ENCODE measurements at places on chromosomes 7 and 10.

- no peak for DNase-seq
Measured at GRCh38 chr10:93652857-93653256, 40.5 kb downstream of the PDE6C start.

- no peak for DNase-seq
Measured at GRCh38 chr10:3869036-3869435, 84.0 kb upstream of the KLF6 start.

DNA sequence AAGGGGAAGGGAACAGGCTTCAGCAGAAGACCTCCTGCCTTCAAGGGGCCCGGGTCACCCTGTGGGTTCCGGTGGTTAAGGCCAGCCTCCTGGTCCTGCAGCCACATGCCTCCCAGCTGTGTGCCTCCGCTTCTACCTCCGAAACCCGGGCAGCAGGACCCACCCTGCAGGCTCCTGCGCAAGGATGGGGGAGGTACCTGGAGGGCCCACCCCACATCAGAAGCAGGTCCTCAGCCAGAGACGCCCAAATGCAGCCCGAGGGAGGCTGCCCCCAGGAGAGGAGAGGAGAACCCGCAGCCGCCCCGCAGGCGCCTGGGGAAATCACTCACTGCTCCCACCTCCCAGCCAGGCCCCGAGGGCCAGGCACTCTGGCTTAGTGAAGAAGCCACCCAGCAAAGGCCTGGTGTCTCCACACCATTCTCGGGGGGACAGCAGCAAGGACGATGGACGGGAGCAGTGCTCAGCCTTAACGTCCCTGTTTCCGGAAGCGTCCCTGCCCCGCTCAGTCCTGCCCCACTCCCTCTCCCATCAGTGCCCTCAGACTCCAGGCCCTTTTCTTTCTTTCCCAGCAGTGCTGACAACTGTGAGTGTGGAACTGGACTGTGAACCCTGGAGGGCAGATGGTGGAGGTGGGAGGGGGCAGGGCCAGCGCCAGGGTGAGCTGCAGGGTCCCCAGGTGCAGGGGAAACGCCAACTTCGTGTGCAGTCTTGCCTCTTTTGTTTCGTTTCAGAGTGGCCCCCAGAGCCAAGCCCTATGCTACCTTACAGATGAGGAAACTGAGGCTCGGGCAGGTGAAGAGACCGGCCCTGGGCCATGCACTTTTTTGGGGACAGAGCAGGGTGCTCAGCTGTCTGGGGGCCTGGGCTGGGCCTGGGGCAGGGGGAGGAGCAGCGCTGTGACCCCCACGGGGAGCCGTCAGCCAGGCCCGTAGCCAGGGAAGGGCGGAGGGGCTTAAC lies 138.0 kb downstream of the FAM53B start:
- DNase-seq: no peak

- no peak for DNase-seq
Measured at GRCh38 chr10:86366902-86367151, 232 bp upstream of the GRID1 start.

DNA sequence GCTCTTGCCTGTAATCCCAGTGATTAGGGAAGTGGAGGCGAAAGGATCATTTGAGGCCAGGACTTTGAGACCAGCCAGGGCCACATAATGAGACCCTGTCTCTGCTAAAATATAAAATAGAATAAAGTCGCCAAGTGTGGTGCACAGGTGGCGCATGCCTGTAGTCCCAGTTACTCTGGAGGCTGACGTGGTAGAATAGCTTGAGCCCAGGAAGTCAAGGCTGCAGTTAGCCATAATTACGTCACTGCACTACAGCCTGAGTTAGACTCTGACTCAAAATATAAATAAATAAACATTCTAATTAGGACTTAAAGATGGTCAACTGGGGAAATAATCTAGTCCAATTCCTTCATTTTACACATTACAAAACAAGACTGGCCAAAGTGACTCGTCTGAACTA lies 768 bp downstream of the CHCHD2 start:
- no peak for DNase-seq

DNA sequence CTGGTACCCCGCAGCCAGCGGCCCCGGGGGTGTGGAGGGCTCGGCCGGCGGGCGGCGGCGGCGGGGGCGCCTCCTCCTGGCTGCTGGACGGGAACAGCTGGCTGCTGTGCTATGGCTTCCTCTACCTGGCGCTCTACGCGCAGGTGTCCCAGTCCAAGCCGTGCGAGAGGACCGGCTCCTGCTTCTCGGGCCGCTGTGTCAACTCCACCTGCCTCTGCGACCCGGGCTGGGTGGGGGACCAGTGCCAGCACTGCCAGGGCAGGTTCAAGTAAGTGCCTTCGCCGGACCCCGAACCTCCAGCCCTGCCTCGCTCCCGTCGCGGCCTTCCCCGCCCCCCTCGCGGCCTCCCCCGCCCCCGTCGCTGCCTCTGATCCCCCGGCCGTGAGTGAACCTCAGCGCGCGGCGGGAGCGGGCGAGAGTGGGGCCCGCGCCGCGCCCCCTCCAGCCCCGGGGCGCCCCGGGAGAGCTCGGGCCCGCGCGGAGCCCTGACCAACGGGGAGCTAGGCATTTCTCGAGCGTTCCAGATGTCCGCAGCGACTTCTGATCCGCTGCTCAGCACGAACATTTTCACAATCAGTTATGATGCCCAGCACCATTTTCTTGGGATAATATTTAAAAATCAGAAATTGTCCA lies 727 bp downstream of the ATRNL1 start:
- peak; percentile 20 for DNase-seq

GRCh38 chr7:50205011-50205410 lies 99.5 kb upstream of the IKZF1 start:
- no peak for DNase-seq

- no peak for DNase-seq
Measured at GRCh38 chr7:86975449-86975848, 84.0 kb downstream of the ELAPOR2 start.

DNA sequence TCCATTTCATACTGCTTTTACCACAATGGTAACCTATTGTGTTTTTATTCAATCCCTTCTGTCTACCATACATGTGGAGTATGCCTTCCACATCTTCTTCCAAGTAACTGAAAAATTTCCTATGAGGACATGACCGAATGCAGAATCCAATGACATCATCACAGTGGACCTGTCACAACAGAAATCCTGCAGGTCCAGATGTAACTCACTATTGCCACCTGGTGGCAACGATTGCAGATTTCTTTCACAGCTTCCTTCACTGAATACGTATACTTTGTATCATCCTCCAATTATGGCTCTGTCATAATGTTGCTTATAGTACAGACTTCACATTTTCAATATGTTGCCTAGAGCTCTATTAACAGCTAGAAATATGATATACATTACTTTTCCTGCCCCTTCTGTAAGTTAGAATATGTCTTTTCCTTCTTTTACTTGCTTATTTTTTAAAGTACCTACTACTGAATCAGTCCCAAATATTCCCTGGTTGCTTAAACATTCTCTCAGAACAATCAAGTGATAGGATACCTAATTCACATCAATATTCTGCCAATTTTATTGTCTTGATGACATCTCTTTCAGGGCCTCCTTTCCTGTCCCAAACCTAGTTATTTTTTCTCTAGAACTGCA lies 45.4 kb downstream of the SLC13A1 start:
- peak; percentile 86 for DNase-seq

GRCh38 chr7:92656121-92656520 lies 65.9 kb upstream of the FAM133B start:
- no peak for DNase-seq

GRCh38 chr7:142535123-142535779 lies 214.0 kb upstream of the PRSS1 start:
- peak; percentile 63 for DNase-seq

DNA sequence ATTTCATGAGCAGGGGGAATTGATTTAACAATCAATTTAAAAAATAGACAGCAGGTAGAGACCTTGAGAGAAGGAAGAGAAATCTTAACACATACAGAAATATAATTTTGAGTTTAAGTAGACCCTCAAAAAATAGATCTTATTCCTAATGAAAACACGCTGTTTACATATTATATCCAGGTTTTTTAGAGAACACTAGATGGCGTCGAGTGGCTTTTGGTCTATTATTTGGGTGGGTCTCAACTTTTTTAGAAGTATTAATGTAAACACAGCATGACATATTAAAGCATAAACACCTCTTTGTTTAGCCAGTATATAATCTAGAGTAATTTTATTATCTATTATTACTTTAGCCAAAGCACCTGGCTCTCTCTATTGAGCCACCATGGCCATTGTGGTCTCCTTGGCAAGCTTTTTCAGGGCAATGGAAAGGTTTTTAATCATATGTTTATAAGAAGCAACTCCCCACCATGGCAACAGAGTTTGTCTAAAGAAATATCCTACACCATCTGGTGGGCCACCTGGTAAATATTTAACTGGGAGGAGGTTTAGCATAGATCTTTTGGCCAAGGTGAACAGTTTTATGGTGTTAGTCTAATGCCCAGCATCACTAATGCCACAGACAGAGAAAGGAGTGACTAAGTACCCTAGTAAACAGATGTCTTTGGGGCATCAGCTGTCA lies 59.7 kb upstream of the PRSS1 start:
- DNase-seq: no peak

DNA sequence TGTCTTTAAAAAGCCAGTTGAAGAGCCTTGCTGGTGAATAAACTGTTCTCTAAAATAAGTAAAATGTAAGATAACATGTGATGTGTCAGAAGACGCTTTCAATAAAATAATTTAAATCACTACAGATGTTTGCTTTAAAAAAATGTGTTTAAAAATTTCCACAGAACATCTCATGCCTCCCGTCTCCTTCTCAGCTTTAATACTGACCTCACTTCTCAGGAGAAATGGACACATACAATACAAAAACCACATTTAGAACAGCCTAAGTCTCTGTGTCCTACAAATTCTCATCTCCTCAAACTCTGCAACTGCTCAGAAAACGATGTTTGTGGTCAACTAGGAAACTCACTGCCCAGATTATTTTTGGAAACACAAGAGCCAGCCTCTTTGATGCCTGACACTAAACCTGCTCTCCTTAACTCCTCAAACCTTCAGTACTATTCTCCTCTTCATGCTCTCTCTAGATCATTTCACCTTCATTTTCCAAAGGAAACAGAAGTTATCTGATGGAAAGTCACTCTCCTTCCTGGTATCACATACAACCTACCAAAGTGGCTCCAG lies 120.3 kb downstream of the ZNF438 start:
- no peak for DNase-seq

- DNase-seq: no peak
Measured at GRCh38 chr7:138595454-138595853, 105.7 kb downstream of the SVOPL start.

- DNase-seq: no peak
Measured at GRCh38 chr7:17171427-17171826, 127.0 kb upstream of the AHR start.

GRCh38 chr10:19946791-19947190 lies 130.6 kb downstream of the PLXDC2 start:
- no peak for DNase-seq

- DNase-seq: no peak
Measured at GRCh38 chr10:983971-984655, 4.1 kb upstream of the GTPBP4 start.

- peak; percentile 48 for DNase-seq
Measured at GRCh38 chr7:135414850-135415439, 95.0 kb downstream of the CNOT4 start.

- DNase-seq: no peak
Measured at GRCh38 chr10:73991884-73992245, 6.1 kb upstream of the VCL start.

GRCh38 chr7:17535776-17536175 lies 237.3 kb downstream of the AHR start:
- DNase-seq: no peak

- DNase-seq: no peak
Measured at GRCh38 chr7:116689790-116690259, 17.8 kb downstream of the MET start.

DNA sequence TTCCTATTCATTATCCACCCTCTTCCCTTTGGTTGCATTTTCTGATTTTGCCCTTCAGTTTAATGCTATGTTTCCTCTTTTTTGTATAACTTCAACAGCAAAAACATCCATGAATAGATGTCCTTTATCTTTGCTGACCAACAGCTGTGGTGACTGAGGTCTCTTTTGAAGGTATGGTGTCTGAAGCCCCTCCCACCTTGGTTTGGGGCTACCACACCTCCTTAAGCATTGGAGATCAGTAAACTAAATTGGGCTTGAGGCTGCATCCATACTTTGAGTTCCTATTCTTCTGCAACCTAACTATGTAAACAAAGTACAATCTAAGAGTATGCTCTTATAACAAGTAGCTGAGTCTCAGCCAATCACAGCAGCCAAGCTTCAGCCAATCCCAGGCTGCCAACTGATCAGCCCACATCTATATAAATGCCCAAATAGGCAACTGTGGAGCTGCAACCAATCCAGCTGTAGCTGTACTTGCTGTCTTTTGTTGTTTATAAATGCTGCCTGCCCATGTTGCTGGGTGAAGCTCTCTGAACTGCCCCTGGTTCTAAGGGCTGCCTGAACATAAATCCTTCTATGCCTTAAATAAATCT lies 69.4 kb upstream of the PDLIM1 start:
- no peak for DNase-seq

- no peak for DNase-seq
Measured at GRCh38 chr10:118798231-118798662, 43.5 kb upstream of the CACUL1 start.

DNA sequence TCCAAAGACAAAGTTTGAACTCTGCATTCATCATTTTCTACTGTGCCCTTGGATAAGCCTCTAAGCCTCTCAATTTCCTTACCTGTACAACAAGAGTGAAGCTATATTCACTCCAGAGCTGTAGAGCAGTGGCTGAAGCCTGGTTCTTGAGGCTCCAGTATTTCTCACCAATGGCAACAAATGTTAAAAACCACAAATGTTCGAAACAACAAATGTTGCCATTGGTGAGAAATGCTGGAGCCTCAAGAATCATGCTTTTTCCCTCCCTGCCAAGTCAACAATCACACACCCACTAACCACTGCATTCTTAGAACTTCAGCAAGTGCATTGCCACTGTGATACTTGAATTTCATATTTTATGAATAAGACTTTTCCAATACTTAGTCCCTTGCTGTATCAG lies 237.9 kb downstream of the TMEM26 start:
- DNase-seq: no peak

DNA sequence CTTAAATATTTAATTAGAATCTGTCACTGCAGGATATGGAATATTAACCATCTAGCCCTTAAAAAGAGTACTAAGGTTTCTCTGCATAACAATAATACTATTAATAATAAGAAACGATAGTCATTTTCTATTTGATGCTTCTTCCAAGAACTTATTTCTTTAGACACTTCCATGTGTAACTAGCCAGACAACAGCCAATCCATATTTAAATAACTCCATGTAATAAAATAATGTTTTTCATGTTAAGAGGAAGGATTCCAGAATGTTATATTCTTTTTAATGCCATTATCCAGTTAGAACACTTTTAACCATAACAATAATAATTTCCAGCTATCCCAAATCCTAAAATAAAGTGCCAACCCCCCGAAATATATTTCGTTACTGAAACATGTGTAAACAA lies 170.1 kb upstream of the WNT16 start:
- no peak for DNase-seq

DNA sequence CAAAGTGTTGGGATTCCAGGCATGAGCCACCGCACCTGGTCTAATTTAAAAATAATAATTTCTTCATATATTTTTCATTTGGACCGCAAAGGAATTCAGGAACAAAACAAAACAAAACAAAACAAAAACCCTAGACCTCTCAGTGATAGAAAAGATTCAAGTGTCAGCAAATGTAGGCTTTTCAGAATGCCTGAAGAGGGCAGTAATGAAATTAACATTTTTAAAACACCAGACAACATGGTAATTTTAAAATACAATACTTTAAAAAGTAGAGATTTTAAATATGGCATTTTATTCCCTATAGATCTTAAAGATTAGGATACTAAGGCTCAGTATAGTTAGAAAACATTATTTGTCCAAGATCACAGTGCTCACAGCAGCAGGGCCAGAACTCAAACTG lies 36.6 kb downstream of the DNMBP start:
- DNase-seq: no peak

All from neuronal stem cell (in vitro differentiated cells).